A549 treated with DMSO at 1 μM for 4 hours (cell line): ENCODE measurements at places on chromosomes 7 and 10. TPM values are rescaled to one million over a fixed set of nuclear protein-coding genes. Genes with fewer than 3 reads are reported as not detected.

The CYTH3 gene
- 21.4 to 25.4 TPM (median 22.8 TPM) in 5 replicates for total RNA-seq

The ABLIM1 gene
- total RNA-seq = 36.0 to 45.6 TPM (median 41.9 TPM) in 5 replicates

The ZC3HAV1 gene
- 31.8 to 38.8 TPM (median 35.6 TPM) in 5 replicates for total RNA-seq

The CTBP2 gene
- 102 to 116 TPM (median 113 TPM) in 5 replicates for total RNA-seq

The IQUB gene
- 0.07 to 0.13 TPM (median 0.07 TPM) in 3 of 5 replicates, not detected in the others for total RNA-seq

The TYSND1 gene
- 13.1 to 19.4 TPM (median 18.4 TPM) in 5 replicates for total RNA-seq

The JCAD gene
- 8.8 to 9.8 TPM (median 9.1 TPM) in 5 replicates for total RNA-seq

The SNX10 gene
- 2.8 to 5.4 TPM (median 4.2 TPM) in 5 replicates for total RNA-seq

The LGI1 gene
- not detected in 5 replicates for total RNA-seq

The SUMF2 gene
- 115 to 121 TPM (median 117 TPM) in 5 replicates for total RNA-seq

The VAX1 gene
- total RNA-seq = 1.3 to 1.9 TPM (median 1.5 TPM) in 5 replicates

The TRIM50 gene
- not detected in 5 replicates for total RNA-seq

The FEZF1 gene
- total RNA-seq = not detected in 5 replicates

The NAT16 gene
- total RNA-seq = 0.09 to 0.28 TPM (median 0.17 TPM) in 5 replicates
